ENCODE measurements at places on chromosomes 6 and 20.

DNA sequence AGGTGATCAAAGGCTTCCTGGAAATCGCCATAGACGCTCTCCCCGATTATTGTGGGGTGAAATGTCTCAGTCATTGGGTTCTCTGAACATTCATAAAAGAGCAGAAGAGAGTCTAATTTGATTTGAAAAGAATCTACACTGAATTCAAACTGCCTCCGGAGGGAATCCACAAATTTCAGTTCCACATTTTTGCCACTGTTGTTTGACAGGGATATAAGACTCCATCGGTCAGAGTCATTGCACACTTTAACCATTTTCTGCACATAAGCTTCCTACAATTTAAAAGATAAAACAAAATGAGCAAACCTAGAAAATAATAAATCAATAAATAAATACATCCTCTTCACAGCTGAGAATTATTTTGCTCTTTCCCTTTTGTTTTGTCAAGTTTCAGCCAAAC lies 2.3 kb downstream of the TENT5A start:
- DNase-seq, result no peak

- DNase-seq, result no peak
These were observed 4.7 kb downstream of the CDS2 start for GRCh38 chr20:5131502-5131901.

- no peak for DNase-seq
These were observed 638 bp downstream of the MDN1 start for GRCh38 chr6:89818977-89819335.

- no peak for DNase-seq
These were observed 40.0 kb upstream of the PTPRT start for GRCh38 chr20:43229696-43230095.

DNA sequence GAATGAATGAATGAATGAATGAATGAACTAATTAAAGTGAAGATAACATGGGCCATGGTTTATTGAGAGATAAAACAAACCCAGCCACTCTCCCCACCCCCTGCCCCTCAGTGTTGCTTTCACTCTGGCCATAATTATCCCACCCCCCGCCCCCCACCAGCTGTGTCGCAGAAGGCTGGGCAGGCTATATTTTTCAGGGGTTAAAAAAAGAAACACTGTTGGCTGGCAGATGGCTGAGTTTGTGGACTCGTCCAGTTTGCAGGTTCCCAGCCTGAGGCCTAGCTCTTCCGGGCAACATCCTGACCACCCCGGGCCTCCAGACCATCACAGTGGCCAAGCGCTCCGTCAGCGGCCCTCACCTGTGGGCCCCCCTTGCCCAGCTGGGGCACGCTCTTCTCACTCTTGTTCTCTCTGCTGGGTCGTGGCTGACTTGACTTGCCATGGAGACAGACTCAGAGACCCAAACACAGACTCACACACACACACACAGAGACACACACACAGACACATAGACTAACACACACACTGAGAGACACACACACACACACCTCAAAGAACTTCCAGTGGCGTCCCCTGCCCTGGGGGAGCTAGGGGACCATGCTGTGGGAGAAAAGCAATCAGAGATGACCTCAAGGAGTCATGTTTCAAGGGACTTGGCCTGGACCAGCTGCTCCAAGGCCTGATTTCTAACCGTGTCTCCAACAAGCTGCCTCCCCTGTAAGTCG lies 2.2 kb upstream of the GRM4 start:
- no peak for DNase-seq

DNA sequence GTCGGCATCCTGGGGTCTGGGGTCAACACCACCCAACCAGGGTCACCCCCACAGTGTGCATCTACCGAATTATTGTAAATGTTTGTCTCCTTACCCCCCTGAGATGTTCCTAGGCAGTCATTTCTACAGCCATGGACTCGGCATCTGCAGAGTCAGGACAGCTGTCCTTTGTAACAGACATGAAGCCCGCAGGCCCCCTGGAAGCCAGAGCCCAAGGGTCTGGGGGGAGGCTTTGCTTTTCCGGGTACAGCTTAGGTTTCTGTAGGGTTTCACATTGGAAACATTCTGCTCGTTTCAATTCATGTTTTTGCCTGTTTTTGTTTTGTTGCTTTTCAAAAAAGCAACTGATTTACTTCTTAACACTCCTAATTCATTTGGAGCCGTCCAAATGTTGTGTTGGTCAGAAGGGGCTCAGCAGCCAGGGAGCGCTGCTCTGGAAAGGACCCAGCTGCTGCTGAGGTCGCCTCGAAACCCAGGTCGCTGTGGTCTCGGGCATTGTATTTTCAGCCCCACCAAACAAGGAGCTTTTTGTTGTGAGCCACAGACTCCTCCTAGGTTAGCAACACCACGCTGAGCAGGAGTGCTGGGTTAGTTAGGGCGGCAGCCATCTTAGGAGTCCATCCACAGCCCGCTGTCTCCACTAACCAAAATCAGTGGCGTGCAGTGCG lies 160.4 kb downstream of the TMEM242 start:
- DNase-seq, result no peak

DNA sequence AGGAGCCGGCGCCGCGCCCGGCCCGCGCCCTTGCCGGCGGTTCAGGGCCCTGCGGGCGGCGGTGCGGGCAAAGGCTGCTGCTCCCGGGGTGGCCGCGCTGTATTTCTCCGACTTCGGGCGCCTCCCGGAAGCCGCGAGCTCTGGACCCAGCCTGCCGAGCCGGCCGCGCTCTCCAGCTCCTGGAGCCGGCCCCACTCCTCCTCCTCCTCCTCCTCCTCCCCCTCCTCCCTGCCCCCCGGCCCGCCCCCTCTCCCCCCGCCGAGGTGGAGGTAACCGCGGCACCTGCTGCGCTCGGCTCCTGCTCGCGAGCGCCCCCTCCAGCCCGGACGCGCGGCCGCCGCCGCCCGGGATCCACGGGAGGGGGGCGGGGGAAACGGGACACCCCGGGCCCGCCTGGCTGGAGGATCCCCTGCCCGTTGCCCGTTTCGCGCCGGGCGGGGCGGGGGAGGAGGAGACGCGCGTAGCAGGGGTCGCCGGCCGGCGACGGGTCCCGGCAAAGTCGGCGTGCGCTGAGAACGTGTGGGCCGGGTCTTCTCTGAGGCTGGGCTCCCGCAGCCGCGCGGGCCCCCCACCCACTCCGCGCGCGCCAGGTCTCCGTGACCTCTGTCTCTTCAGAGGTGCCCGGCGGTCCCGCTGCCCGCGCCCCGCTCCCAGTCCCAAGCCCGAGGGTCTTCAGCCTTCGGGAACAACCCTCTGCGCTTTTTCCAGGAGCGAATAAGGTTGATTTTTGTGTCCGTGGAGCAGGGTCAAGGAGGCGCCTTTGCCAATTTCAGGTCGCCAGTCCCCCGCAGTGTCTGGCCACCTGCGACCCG lies at the start of gene SLC22A23:
Gene SLC22A23, minus strand, starts transcription at position 153 of the 812 bp plus-strand sequence. CDS start 491 bp downstream, outside the sequence.
- DNase-seq, result no peak
